Fibroblast of skin of left biceps (primary cell): ENCODE measurements at places on chromosomes 7 and 10.

DNA sequence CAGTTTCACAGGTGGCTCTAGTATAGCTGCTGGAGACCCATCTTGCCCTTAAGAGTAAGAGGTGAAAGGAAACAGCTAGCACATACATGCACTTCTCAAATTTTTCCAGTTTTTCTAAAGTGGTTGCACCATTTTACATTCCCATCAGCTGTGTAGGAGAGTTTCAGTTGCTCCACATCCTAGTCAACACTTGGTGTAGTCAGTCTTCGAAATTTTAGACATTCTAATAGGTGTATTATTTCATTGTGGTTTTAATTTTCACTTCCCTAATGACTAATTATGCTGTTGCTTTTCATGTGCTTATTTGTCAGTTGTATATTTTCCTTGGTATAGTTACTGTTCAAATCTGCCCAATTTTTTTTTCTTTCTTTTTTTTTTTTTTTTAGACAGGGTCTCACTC, 9.5 kb upstream of the HACD1 start:
- DNase-seq: no peak

DNA sequence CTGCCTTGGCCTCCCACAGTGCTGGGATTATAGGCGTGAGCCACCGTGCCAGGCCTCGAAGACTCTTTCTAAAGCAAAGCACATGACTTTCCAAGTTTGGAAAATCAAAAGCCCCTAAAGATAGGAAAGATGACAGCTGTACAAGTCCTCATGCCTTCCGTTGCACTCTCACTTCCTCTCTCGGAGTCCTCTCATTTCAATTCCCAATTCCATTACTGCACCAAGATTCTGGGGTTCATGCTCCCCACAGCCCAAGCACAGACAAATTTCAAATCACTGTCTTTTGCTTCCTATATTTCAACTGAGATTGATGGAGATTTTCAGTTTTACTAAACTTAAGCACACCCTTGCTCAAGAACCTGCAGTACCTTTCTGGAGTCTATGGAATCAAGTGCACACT, 10.9 kb upstream of the PLAU start:
- no peak for DNase-seq

- DNase-seq: no peak
Observed at GRCh38 chr7:41808541-41808940, 105.7 kb upstream of the INHBA start.

- DNase-seq: no peak
Observed at GRCh38 chr10:44301781-44302355, 83.0 kb downstream of the CXCL12 start.

- no peak for DNase-seq
Observed at GRCh38 chr7:127208860-127209259, 43.9 kb downstream of the GRM8 start.

DNA sequence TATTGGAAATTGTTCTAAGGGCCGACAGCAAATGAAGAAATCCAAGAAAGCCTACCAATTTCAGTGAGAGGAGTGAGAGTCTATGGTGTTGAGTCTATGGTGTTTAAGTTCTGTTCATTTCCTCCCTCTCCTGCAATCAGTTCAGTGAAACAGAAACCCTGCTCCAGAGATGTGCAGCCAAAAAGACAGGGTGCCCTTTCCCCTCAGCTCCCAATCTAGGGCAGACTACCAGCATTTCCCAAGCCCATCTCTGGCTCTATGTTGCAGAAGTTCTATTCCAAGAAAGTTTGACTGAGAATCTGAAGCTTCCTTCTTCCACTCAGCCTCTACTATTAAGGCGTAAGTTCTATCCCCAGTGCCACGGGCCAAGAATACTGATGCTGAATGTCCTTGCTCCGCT, 18.5 kb upstream of the ALOX5 start:
- no peak for DNase-seq

DNA sequence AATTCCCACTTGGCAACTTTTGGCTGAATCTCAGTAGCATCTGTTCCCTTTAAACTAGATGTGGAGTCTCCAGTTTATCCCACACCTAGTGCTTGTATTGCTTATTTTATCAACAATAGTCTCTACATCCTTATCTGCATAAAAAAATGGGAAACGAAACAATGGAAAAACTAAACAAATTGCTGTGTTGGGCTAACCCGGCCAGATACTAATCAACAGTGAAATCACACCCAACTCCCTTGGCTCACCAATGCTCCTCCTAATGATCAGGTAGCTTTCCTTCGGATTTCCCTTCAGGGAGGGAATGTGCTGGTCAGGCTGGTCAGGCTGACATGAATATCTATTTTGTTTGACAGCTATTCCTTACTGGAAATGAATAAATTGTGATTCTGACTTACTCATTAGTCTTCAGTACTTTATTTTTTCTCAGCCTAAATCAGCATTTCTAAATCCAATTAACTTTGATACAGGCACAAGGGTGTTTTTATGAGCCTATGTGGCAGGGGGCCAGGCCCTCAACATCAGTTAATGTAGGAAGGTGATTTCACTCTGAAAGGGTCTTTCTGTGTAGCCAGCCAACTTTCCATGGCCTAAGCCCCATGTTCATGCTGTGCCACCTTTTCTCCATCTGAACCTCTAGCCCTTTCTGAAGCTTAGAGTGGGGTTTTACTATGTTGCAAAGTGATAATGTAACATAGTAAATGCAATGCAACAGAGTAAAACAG, 170.5 kb upstream of the NPSR1 start:
- no peak for DNase-seq

DNA sequence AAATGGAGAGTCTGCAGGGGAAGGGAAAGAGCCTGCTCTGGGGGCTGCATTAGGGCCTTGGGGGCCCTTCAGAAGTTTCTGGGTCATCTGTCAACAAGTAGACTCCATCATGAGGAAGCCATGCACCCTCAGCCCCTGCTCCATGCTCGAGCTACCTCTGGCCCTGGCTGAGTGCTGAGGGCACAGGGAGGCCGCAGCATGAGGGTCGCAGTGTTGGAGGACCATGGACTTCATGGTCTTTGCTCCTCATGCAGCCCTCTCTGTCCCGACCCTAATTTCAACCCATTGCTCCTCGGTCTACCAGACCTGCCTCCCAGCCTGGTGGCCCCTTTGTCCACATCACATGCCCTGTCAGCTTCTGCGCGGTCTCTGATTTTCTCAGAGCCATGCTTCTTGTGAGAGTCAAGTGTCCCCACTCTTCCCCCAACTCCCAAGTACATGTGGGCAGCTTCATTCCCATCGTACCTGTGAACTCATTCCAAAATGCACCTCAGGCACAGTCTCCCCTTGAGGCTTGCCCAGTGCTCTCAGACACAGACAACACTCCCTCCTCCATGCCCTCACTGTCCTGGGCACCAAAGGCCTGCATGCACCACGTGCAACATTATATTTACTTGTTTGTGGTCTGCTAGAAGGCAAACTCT, 14.7 kb downstream of the ZNF488 start:
- no peak for DNase-seq
